Activated CD8-positive, alpha-beta memory T cell treated with anti-CD3 and anti-CD28 coated beads for 1 hour (primary cell): ENCODE measurements at places on chromosomes 1 and 21.

DNA sequence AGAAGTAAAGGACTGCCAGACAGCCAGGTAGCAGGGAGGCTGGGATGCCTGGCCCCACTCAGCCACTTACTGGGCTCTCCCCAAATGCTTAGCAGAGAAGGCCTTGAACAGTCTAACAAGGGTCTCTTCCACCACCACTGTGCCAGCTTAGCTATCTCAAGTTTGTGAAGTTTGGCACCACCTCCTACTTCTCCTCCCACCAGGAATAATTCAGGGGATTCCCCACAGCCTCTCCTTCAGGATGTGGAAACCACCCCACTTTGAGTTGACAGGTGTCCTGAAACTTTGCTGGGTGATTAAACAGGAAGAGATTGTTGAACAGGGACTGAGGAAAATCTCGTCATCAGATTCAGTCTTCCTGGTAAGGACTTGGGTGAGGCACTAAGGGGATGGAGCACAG is 59.4 kb upstream of the ATP1B1 start:
- no peak for DNase-seq

DNA sequence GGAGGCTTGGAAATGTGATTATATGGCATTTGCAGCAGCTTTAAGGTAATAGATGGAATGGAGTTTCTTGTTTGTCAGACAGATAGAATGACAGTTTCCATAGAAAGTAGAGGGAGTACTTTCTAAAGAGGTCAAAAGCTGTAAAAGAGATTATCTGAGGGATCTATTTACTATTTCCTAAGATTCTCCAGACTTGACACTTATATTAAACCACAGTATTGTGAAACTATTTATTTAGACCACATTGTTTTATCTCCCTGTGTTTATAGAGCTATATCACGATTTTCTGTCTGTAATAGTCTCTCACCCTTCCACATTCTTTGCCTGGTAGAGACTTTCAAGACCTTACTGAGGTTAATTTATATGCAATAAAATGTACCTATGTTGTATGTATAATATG is 66.7 kb downstream of the MAN1A2 start:
- DNase-seq = no peak

DNA sequence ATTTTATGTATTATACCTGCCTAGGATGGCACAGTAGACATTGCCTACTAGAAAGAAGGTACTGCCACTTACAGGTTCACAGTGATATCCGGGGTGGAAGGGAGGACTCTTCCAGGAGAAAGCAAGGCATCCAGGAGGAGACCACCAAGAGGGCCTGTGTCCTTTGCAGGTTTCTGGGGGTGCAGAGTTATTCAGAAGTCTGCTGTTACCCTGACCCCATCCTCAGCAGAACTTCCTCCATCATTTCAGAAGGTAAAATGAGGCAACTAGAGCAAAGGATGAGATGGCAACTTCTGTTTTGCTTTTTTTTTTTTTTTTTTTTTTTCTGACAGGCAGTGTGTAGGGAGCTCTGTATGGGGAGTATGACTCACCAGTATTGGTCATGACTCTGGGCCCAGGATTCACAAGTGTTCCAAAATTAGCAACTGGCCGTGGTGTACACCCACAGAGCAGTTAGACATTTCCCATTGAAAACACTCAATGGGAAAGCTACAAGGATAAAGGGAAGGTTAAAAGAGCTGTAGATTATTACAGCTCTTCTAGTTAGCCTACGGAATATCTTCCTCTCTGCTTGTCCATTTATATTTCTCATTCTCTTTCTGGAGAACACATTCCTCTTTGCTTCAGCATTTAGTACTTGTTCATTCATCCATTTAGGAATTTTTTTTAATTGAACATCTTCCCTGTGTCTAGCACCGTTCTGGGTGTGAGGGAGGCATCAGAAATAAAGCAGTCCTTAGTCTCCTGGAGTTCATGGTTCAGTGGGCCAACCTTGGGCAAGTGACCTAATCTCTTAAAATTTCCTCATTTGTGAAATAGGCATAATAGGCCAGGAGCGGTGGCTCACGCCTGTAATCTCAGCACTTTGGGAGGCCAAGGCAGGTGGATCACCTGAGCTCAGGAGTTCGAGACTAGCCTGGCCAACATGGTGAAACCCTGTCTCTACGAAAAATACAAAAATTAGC is 50.5 kb upstream of the PPP2R5A start:
- no peak for DNase-seq

DNA sequence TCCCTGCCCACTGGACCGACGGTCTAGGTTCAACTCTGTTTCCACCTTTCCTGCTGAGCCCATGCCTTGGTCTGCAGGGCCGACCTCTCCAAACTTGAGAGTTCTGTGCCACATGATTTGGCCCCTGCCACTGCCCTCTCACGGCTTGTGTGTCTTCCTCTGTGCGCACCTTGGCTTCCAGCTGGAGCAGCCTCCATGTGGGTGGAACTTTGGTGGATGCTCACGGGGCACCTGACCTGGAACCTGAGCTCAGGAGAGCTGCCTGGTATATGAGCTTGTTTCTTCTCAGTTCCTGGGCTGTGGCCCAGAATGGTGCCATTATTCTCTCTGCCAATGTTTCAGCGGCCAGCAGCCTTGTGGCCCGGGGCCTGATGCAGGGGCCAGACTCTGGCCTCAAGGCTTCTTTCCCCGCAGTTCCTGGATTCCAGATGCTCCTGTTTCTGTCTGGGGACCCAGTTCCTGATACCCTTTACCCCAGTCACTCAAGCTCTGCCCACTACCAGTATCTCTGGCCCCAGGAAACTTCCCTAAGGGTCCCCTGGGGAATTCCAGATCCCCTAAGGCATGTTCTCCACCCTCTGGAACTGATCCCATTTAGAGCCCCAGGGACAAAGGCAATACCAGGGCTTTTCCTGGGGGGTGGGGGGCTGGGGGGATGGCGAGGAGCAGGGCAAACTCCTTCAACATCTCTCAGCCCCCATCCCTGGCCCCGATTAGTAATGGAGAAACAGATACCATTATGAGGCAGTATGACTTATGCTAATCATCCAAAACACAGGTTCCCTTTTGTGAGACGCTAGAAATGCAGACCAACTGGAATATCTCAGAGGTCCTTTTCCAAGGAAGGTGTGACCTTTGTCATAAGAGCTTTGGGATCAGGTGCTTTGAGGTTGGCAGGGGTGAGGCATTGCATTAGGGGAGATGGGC is 11.1 kb downstream of the QSOX1 start:
- DNase-seq = no peak

- DNase-seq = no peak
Measured at GRCh38 chr1:25994402-25995150, 3.3 kb downstream of the PAFAH2 start.

DNA sequence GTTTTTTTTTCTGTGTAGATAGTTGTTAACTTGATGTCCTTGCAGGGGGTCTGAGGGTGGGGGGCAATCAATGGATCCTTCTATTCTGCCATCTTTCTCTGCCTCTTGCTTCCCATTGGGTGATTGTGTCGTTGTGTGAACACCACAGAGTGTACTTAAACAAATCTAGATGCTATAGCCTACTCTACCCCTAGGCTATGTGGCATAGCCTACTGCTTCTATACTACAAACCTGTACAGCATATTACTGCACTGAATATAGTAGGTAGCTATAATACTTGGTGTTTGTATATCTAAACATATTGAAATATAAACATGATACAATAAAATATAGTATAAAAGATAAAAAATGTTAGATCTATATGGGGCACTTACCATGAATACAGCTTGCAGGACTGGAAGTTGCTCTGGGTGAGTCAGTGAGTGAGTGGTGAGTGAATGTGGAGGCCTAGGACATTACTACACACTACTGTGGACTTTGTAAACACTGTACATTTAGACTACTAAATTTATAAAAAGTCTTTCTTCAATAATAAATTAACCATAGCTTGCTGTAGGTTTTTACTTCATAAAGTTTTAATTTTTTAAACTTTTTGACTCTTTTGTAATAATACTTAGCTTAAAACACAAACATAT is 105.4 kb downstream of the CENPF start:
- DNase-seq = no peak

DNA sequence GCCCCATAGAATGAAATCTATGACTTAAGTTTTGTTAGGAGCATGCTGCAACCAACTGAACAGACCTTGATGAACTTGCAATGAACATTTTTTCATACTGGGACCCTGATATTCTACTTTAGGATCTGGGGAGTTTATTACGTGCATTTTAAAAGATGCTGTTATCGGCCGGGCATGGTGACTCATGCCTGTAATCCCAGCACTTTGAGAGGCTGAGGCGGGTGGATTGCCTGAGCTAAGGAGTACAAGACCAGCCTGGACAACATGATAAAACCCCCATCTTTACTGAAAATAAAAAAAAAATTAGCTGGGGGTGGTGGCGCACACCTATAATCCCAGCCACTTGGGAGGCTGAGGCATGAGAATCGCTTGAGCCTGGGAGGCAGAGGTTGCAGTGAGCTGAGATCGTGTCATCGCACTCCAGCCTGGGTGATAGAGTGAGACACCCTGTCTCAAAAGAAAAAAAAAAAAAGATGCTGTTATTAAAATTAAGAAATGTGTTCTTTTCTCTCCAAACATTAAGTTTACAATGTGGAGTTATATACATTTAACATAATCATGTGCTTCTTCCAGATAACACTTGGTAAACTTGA is 7.1 kb downstream of the MPZL1 start:
- DNase-seq = no peak

DNA sequence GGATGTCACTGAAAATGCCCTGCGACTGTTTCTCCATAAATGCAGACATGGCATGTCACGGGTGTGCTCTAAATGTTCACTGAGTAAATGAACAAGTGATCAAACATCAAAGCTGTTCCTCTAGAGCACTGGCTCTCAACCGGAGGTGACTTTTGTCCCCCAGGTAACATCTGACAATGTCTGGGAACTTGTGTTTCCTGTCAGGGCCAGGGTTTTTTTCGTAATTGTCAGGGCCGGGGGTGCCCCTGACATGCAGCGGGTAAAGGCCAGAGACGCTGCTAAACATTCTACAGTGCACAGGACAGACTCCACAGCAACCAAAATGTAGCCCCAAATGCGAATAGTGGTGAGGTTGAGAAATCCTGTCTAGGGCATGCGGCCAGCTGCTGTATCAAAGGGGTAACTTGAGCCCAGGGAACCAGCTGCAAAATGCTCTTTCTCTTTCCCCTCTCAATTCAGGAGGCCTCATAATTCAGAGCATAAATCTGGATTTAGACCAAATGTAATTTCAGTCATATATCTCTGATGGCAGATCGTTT is 2.0 kb downstream of the ALDH4A1 start:
- DNase-seq = no peak

DNA sequence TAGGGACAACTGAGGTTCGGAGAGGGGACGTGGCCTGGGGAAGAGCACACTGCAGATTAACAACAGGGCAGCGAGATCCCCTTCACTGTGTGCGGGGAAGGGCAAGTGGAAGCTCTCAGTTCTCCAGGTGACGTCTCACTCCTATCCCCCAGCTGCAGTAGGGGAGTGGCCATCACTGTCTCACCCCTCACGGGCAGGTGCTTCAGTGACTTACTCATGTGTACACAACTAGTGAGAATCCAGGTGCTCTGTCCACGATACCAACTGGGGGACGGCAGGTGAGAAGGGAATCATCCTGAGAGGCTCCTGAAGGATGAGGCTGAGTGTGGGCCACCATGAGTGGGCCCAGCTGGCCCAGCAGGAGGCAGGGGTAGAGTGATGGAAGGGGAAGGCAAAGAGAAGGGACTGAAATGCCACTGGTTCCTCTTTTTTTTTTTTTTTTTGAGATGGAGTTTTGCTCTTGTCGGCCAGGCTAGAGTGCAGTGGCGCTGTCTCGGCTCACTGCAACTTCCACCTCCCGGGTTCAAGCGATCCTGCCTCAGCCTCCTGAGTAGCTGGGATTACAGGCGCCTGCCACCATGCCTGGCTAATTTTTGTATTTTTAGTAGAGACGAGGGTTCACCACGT is 25.9 kb downstream of the RHBG start:
- DNase-seq = no peak

DNA sequence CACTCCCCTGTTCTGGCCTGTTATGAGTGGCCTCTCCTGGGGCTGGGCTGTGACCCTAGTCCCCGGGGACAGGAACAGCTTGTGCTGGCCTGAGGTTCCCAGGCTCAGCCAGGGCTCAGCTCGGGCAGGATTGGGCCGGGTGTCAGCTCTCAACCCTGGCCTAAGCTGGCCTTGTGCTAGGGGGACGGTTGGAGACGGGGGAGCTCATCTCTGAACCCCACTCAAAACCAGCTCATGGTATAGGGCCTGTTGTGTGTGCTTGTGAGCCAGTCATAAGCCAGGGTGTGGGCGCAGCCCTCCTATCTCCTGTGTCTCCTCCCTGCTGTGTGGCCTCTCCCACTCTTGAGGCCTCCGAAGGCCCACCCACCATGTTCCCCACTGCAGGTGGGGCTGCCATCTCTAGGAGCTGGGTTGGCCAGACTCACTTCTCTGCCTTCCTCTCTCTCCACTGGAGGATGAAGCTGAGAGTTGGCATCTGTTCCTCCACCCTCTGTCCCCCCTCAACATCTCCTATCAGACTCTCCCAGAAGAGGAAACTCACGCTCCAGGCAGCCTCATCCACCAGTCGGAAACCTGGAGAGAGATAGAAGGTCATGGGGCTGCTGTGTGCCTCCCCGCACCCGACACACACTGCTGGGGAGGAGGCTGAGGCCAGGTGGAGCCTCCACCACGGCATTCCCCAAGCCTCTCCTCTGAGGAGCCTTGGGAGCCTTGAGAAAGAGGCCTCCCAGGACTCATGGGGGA is 1.4 kb downstream of the PEAR1 start:
- no peak for DNase-seq

GRCh38 chr1:184085667-184086066 is 34.1 kb downstream of the TSEN15 start:
- DNase-seq = no peak

DNA sequence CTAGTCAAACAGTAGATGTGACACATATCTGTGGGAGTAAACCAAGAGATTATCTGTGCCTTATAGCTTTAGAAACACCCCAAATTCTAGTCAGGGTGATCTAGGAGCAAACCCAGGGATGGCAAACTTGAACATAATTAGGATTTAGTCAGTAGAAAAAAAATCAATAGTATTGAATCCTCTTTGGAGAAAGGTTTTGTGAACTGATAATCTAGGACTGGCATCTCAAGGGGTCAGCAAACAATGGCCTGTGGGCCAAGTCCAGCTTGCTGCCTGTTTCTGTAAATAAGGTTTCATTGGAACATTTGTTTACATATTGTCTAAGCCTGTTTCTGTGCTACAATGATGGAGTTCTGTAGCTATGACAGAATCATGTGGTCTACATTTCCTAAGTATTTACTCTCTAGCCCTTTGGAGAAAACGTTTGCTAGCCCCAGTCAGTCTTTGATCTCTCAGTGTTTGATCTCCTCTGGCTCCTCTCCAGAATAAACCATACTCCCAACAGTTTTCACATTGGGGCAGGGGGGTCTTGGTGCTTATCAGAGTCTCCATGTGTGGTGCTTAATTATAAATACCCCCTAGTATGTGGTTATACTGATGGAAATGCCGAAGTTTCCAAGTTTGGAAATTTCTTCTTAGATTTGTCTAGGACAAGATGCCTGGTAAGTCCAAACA is 385.8 kb downstream of the NTNG1 start:
- no peak for DNase-seq

- DNase-seq = no peak
Measured at GRCh38 chr1:36107394-36107793, 17.6 kb downstream of the COL8A2 start.

GRCh38 chr21:44086636-44087425 is 20.4 kb upstream of the PWP2 start:
- DNase-seq = no peak

- no peak for DNase-seq
Measured at GRCh38 chr1:208209286-208209685, 34.9 kb downstream of the PLXNA2 start.
